ENCODE measurements at places on chromosomes 2 and 18. TPM values are rescaled to one million over a fixed set of nuclear protein-coding genes. Genes with fewer than 3 reads are reported as not detected.

- H3K36me3 ChIP-seq: no peaks in the 10 kb centered on the region
- H3K27me3 ChIP-seq: peaks cover 10% of the 10 kb centered on the region
- DNase-seq: no peak
- H3K4me1 ChIP-seq: peaks cover 37% of the 10 kb centered on the region
Measured at GRCh38 chr2:237236188-237236587, 150.5 kb downstream of the COPS8 start.

TMEM178A gene
- total RNA-seq: 0.50 TPM

- no peak for DNase-seq
- no peak overlapping the region for H3K27ac ChIP-seq
- no peak overlapping the region for H3K4me3 ChIP-seq
- no peaks in the 10 kb centered on the region for H3K36me3 ChIP-seq
Measured at GRCh38 chr2:158291544-158292180, 164.9 kb downstream of the CCDC148 start.

LOXHD1 gene
- not detected for total RNA-seq

DNA sequence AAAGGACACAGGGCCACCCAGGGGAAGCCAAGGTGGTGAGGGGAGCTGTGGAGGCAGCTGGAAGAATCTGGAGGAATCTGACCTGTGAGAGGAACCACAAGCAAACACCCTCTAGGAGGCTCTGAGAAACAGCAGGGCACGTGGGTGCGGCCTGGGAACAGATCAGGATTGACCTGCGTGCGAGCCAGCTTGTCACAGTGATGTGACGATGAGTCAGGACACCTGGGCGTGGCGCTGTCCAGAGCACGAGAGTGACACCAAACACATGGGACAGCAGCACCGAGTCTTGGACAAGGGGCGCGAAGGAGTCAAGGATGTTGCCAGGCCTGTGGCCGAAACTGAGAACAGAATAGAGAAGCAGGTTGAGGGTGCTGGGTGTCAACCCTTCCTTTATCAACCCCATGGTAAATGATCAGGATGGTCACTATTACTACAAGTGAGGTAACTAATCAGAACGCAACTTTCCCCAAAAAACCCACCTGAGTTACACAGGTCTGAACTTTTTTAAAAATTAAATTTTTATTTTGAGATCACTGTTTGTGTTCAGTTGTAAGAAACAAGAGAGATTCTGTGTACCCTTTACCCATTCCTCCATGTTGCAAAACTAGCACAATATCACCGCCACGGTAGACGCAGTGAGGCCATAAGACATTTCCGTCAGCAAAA lies 637 bp upstream of the SFT2D3 start:
- no peaks in the 10 kb centered on the region for H3K27me3 ChIP-seq
- H3K36me3 ChIP-seq: peaks cover 50% of the 10 kb centered on the region
- DNase-seq: peak; percentile 86
- peak overlapping the region; percentile 73 for H3K4me3 ChIP-seq

- H3K4me1 ChIP-seq: no peaks in the 10 kb centered on the region
- H3K27ac ChIP-seq: no peak overlapping the region
- H3K27me3 ChIP-seq: peaks cover 88% of the 10 kb centered on the region
- no peak overlapping the region for H3K4me3 ChIP-seq
- no peaks in the 10 kb centered on the region for H3K36me3 ChIP-seq
Measured at GRCh38 chr2:100242891-100243619, 79.2 kb downstream of the LONRF2 start.

KCNK3 gene
- total RNA-seq: not detected

DNA sequence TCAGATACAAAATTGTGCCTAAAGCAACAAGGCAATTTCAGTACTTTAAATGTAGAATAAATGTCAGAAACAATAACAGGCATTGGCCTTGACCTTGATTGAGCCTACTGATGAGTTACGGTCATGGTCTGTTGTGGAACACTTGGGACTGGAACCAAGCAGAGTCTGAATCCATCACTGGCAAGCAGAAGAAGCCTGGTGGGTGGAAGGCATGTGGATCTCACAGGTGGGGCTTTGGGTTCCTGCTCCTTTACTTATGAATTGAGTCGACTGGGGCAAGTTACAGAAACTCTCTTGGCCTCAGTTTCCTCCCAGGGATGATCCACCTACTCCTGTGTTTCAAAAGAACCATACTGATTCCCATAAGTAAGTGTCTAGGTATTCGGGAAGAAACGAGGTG lies 102.3 kb downstream of the KCNF1 start:
- peaks cover 6% of the 10 kb centered on the region for H3K36me3 ChIP-seq
- no peaks in the 10 kb centered on the region for H3K4me1 ChIP-seq
- H3K27me3 ChIP-seq: peaks cover 74% of the 10 kb centered on the region

DNA sequence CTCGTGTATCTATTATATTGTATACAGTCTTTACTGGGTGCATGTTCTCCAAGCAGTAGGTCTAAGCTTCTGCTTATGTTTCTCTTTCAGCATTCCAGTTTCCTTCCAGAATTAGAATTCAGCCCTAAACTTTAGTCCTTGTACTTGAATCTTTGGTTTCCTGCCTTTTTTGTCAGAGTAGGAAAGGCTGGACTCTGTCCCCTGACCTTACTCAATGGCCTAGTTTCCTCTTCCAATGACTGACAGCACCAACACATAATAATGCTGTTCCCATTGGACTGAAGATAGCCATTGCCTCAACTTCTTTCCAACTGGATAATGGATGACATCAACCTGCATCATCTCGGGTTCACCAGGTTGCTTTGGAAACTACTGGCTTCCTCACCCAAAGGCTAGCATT lies 217.0 kb downstream of the FIGN start:
- DNase-seq: no peak
- no peaks in the 10 kb centered on the region for H3K36me3 ChIP-seq
- no peak overlapping the region for H3K4me3 ChIP-seq
- H3K27me3 ChIP-seq: no peaks in the 10 kb centered on the region

- H3K27me3 ChIP-seq: no peaks in the 10 kb centered on the region
- H3K27ac ChIP-seq: no peak overlapping the region
- H3K4me1 ChIP-seq: no peaks in the 10 kb centered on the region
- H3K36me3 ChIP-seq: no peaks in the 10 kb centered on the region
Measured at GRCh38 chr2:200839513-200839912, 24.9 kb downstream of the CLK1 start.

DNA sequence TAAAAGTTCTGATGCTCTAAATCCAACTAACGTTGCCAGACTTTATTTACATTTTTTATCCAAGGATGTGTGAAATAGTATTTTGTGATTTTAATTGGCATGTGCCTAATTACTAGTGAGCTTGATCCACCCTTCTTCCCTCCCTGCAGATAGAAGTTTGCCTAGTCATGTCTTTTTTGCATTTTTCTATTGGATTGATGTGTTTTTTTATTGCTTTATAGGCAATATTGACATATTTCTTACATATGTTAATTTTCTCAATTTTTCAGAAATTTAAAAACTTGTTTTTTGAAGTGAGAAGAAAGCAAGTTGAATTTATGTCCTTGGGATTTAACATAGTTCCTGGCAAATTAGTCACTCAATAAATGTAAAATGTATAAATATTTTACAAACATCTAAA lies 56.4 kb downstream of the EML4 start:
- no peaks in the 10 kb centered on the region for H3K27me3 ChIP-seq
- DNase-seq: no peak
- H3K27ac ChIP-seq: no peak overlapping the region

DNA sequence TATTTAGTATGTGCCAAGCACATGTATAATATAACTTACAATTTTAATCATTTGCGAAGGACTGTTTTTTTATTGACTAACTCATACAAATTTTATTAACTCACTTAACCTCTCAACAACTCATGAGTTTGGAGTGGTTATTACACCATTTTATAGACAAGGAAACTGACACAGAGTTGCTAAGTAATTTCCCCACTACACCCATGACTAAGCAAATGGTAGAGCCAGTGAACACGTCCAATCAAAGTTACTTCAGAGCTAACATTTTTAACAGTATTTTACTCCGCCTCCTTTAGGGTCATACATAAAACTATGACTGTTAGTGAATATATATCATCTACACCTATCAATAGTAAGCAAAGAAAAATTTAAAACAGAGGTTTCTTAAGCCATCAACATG lies 556.7 kb upstream of the FSIP2 start:
- H3K36me3 ChIP-seq: no peaks in the 10 kb centered on the region
- no peak for DNase-seq
- H3K4me1 ChIP-seq: no peaks in the 10 kb centered on the region
- no peak overlapping the region for H3K4me3 ChIP-seq
- no peaks in the 10 kb centered on the region for H3K27me3 ChIP-seq

GRCh38 chr2:224982910-224983711 lies 59.2 kb downstream of the DOCK10 start:
- H3K36me3 ChIP-seq: no peaks in the 10 kb centered on the region
- DNase-seq: no peak
- H3K27me3 ChIP-seq: no peaks in the 10 kb centered on the region
- H3K4me3 ChIP-seq: no peak overlapping the region
- no peaks in the 10 kb centered on the region for H3K4me1 ChIP-seq
- H3K27ac ChIP-seq: no peak overlapping the region

- DNase-seq: no peak
- H3K4me1 ChIP-seq: no peaks in the 10 kb centered on the region
- H3K4me3 ChIP-seq: no peak overlapping the region
- H3K27ac ChIP-seq: no peak overlapping the region
- no peaks in the 10 kb centered on the region for H3K36me3 ChIP-seq
- no peaks in the 10 kb centered on the region for H3K27me3 ChIP-seq
Measured at GRCh38 chr2:108853421-108853820, 66.8 kb downstream of the CCDC138 start.

DNA sequence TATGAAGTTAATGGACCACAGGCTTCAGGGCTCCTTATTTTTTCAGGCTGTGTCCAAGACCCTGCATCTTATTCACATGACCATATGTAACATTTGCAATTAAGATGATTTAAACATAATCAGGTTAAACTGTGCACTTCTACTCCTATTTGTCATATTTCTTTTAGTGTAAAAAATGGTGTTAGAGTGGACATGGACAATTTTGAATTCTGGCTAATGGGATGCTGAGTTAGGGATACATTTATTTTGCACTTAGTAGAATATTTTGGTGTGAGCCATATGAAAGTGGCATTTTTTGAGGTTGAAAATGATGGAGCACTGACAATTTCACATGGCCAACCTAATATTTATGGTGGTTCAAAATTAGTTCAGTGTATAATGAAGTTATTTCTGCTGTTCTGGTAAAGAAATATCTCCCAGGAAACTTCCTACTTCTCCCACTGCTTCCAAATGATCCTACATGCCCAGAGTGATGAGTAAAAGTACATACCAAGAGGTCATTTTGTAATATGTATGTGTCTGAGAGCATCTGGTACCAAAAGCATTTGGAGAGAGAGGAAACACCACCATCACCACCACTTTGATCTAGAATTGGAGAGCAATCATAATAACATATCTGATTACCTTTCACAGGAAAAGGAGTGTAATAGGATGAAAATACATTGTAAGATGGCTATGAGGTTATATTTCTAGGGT lies 36.0 kb downstream of the GULP1 start:
- H3K27ac ChIP-seq: no peak overlapping the region
- H3K27me3 ChIP-seq: no peaks in the 10 kb centered on the region
- H3K36me3 ChIP-seq: no peaks in the 10 kb centered on the region

SERPINB12 gene
- not detected for total RNA-seq

DNA sequence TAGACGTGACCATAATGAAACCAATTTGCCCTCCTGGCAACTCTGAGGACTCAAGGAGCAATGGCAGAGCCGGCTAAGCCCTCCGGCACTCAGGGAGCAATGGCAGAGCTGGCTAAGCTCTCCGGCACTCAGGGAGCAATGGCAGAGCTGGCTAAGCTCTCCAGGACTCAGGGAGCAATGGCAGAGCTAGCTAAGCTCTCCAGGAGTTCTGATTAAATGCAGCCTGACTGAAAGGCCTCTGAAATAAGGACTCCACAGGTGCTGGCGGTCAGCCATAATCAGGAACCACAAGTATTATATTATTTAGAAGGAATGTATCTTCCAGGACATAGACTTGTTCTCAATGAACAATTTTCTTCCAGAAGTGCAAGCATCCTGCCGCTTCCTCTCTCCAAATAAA lies 65.2 kb downstream of the C2orf76 start:
- H3K4me3 ChIP-seq: no peak overlapping the region
- H3K27me3 ChIP-seq: no peaks in the 10 kb centered on the region
- H3K27ac ChIP-seq: no peak overlapping the region
- H3K36me3 ChIP-seq: no peaks in the 10 kb centered on the region

DNA sequence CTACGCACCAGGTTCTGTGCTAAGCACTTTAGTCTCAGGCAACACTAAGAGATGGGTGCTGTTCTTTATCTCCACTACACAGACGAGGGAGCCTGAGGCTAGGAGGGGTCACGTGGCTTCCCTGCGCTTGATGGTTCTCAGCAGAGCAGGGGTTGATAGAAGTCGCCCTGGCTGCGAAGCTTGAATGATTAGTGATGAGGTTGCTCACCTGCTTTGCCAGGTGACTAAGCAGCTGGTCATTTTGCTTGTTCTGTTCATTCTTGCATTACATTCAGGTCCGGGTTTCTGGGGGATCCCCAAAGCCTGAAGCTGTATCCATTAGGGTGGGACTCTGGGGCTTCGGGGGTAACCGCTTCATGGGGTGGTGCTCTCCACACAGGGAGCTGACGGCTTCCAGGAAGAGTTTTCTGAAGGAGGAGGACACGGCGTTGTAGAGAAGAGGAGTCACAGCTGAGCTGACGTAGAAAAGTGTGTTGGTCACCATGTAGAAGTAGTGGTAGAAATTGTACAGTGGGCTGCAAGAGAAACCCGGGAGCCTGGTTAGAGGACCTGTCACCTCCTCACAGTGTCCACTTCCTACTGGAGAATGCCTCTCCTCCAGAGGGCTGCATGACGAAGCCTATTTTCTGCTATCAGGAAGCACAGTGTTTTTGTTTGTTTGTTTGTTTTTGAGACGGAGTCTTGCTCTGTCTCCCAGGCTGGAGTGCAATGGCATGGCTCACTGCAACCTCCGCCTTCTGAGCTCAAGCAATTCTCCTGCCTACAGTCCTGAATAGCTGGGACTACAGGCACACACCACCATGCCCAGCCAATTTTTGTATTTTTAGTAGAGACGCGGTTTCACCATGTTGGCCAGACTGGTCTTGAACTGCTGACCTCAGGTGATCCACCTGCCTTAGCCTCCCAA lies 11.5 kb downstream of the NTSR2 start:
- DNase-seq: no peak
- peaks cover 36% of the 10 kb centered on the region for H3K27me3 ChIP-seq
- H3K27ac ChIP-seq: no peak overlapping the region
- H3K4me3 ChIP-seq: no peak overlapping the region

DNA sequence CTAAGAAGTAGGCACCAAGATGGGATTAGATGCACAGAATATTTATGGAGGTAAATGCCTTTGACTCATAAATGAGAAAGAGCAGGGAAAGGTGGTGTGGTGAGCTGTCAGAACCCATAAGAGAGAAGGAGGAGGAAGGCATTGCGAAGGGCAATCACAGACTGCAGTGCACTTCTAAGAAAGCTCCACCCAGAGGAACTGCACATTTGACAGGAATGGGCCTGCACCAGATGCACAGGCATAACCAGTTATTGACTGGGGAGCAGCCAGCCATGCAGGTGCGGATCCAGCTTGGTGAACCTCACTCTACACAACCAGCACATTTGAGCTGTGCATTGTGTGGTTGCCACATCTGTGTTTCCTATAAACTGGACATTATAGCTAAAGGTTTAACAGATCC lies 62.2 kb upstream of the L3MBTL4 start:
- no peaks in the 10 kb centered on the region for H3K4me1 ChIP-seq
- no peaks in the 10 kb centered on the region for H3K36me3 ChIP-seq
- DNase-seq: no peak
- no peak overlapping the region for H3K4me3 ChIP-seq
- no peak overlapping the region for H3K27ac ChIP-seq
- H3K27me3 ChIP-seq: peaks cover 39% of the 10 kb centered on the region

Measured in Calu3 (cell line).